Activated T-cell treated with anti-CD3 and anti-CD28 coated beads, Interleukin-2, amount 50 U/mL, for 48 hours (primary cell): ENCODE measurements at places on chromosomes 4 and X.
A peak's percentile ranks its signal among the peaks of the same experiment; 100 is the strongest.

GRCh38 chr4:83335701-83336100, 1.1 kb upstream of the HPSE start:
- no peak for DNase-seq

GRCh38 chrX:154368630-154369448, 5.6 kb downstream of the FLNA start:
- peak; percentile 94 for DNase-seq

- DNase-seq = no peak
These were observed 63.2 kb downstream of the MGST2 start for GRCh38 chr4:139728840-139729239.

DNA sequence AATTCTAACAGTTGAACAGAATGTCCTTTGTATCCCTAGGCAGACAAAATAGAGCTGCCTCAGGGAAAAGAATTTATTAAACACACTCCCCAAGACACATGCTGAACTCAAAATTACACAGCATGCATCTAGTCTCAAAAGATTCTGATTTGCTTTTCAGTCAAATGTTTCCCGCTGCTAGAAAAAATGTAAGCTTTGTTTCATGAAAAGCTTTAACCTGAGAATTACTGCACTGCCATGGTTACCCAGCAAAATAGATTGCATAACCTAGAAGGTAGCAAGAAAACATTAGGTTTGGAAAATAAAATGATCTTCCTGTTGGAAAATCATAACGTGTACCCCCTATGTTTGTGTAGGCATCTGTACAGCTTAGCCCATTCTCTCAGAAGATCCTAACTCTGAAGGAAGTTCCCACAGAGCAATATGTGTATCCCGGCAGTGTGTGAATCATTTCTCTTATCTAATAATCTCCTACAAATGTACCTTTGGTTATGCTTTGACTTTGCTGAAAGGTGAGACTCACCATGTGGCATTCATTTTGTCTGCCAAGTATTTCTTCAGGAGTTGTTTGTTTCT, 646.9 kb downstream of the STPG2 start:
- DNase-seq = no peak

- DNase-seq = no peak
These were observed 19.7 kb upstream of the GRPR start for GRCh38 chrX:16103625-16104024.

- no peak for DNase-seq
These were observed 38.8 kb downstream of the SEC31A start for GRCh38 chr4:82851885-82852750.

DNA sequence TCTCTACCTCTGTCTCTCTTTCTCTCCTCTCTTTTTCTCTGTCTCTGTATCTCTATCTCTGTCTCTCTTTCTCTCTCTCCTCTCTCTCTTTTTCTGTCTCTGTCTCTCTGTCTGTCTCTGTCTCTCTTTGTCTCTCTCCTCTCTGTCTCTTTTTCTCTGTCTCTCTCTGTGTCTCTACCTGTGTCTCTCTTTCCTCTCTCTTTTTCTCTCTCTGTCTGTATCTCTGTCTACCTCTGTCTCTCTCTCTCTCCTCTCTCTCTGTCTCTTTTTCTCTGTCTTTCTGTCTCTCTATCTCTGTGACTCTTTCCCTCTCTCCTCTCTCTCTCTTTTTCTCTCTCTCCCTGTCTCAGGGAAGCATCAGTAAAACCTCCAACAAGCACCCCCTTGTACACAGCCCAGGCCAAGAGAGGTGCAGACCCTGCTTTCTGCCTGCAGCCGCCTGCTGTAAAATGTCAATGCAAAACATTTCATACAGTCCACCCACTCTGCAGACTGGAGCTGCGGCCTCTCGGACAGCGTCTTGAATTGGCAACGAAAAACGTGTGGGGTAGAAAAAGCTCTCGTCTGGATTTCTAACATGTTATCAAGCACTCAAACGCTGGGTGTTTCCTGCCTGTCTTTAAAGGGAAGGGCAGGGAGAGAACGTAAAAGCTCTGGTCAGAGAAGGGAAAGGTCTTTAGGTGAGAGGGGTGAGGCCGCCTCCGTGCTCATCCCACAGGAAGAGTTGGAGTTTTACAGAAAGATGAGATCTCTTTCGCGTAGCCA, 3.7 kb upstream of the SHOX start:
- no peak for DNase-seq

GRCh38 chrX:140701480-140701879, 8.1 kb upstream of the LINC00632 start:
- DNase-seq = no peak

GRCh38 chr4:80912350-80912749, 118.2 kb upstream of the BMP3 start:
- no peak for DNase-seq

- DNase-seq = no peak
These were observed 951.2 kb downstream of the TECRL start for GRCh38 chr4:63458010-63458409.

DNA sequence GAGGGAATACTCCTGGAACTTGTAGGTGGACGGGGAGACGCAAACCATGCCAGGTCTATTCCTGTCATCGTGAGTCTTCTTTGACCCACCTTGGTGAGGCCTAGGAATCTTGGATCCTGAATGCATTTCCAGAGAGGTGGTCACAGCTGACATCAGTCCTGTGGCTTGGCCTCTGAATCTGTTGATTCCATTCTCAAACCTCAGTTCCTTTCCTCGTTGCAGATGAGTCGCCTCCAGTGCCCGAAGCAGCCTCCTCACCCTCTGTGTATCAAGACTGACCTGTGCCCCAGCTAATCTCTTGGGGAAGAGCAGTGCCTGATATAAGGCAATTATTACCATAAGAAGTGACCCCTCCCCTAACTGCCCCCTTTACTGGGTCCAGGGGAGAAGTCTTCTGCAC, 118.1 kb downstream of the SMIM20 start:
- DNase-seq = no peak

- DNase-seq = no peak
These were observed 122.4 kb downstream of the PHKA2 start for GRCh38 chrX:18861511-18861910.

DNA sequence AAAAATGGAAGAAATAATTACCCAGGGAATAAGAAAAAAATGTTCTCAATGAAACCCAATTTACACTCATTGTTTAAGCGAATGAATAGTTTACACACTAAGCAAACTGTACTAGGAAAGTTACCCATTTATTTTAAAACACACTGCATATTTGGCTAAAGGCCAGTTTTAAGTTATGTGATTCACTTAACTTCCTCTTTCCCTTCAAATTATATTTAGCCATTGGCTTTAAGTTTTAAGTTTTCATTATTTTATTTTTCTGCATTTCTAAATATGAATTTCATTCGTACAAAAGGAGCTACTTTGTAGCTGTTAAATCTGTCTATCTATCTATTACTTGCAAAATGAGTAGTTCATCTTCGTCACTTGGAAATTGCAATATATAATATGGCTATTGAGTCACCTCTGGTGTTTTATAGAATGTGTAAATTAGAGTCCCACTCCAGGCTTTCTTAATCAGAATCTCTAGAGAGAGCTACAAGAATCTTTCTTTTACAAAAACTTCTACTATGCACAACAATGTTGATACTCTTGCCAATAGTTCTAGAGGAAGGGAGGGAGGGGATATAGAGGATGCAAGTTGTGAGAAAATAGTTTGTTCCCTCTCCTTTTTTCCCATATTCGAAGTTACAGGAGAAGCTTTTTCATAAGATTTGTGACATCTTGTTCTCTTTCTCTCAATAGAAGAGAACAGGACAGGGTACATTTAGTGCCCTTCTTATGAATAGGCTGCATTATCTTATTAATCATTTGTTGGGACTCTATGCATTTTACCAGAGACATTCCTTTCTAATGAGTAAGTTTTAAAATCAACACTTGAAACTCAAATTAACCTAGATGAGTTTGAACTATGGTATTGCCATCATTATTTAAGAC, 41.8 kb downstream of the SULT1B1 start:
- no peak for DNase-seq

DNA sequence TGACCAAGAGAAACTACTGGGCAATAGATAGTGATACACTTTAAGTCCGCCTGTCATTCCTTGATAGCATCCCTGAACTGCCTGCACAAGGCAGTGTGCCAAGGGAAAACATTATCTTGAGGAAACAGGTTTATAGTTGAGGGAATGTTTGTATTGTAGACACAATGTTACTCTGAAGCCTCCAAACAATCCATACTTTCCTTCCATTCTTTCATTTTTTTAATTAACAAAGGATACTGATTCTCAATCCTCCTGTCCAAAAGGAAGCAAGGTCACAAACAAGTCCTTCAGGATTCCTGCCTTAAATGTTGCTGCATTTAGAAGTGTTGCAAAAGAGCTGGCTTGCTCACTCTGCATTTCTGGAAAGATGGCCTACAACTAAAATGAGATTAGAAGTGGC, 61.7 kb upstream of the PRSS48 start:
- no peak for DNase-seq

GRCh38 chr4:39825741-39826231, 127.8 kb downstream of the UBE2K start:
- DNase-seq = no peak

GRCh38 chr4:151439320-151439719, 30.3 kb downstream of the FHIP1A start:
- DNase-seq = no peak

DNA sequence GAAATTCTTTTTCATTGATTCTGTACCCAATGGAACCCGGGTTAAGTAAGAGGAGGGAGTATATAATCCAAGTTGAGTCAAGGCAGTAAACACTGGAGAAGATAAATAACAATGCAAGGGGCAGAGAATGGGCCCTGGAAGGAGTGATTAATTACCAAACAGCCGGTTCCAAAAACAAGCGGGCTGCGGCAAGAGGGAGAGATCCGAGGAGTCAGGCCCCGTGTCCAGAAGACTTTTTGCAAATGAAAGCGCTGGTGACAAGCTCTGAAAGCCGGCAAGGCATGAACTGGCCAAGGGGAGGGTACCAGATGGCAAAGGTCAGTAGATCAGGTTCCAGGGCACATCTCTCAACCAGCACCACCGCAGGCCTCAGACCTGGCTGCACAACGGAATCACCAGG, 294.9 kb downstream of the BCOR start:
- no peak for DNase-seq

DNA sequence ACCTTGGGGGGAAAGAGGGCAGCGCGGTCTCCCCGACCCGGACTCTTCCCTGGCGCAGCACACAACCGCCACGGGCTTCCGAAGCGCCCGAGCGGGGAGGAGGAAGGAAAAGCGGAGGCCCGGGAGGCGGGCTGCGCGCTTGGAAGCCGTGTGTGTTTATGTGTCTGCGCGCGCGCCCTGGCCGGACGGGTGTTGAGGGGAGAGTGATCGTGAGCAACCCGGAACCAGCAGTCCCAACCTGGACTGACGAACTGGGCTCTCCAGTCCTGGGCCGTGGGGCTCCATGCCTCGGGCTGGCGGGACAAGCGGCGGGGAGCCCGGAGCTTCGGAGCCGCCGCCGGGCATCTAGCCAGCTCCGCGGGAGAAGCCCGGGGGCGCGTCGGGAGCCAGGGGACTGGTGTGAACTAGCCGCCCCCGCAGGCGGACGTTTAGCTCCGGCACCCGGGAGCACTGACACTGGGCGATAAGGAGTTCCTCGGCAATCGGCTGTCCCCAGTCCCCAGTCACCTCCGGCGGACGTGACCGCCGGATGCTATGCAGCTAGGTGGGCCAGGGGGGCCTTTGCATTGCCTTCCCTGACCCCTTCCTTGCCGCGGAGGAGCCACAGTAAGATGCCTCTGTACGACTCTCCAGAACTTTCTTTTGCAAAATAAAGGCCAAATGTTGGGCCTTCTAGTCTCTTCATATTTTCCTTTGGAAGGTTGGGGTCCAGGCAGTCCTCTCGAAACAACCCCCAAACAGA, 74.8 kb upstream of the BCOR start:
- peak; percentile 65 for DNase-seq

GRCh38 chrX:39477762-39478120, 620.0 kb downstream of the BCOR start:
- peak; percentile 26 for DNase-seq

DNA sequence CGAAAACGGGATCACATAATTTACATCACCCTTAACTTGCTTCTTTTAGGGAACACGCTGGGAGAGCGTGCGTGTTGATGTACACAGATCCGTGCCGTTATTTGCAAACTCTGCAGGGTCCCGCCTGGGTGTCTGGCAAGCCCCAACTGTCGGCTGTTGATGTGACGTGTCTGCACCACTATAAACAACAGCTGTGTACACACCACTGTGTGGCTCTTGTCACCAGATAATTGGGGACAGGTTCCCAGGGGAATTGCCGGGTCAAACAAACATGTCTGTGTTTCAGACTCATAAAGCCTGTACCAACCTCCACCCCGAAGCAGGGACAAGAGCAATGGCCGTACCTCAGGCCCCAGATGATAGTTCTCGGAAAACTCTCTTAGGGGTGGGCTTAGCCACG, 105.0 kb upstream of the AFAP1 start:
- no peak for DNase-seq

- no peak for DNase-seq
These were observed 49.8 kb downstream of the SH3RF1 start for GRCh38 chr4:169220854-169221411.

DNA sequence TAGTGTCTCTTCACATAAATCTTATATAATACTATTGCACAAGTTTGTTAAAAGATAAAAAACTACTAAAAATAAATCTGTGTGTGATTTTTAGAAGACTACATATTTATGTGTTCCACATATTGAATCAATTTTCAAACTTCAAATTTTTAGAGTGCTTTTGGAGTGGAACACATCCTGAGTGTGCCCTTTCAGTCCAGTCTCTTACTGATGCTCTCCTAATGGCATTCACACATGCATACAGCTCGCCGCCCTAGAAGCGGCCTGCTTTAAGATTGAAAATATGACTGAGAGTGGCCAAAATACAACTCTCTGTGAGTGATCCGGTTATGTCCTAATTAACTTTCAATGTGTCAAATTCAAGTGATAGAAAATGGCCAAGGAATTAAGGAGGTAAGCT, 628.8 kb downstream of the ANKRD50 start:
- DNase-seq = no peak

DNA sequence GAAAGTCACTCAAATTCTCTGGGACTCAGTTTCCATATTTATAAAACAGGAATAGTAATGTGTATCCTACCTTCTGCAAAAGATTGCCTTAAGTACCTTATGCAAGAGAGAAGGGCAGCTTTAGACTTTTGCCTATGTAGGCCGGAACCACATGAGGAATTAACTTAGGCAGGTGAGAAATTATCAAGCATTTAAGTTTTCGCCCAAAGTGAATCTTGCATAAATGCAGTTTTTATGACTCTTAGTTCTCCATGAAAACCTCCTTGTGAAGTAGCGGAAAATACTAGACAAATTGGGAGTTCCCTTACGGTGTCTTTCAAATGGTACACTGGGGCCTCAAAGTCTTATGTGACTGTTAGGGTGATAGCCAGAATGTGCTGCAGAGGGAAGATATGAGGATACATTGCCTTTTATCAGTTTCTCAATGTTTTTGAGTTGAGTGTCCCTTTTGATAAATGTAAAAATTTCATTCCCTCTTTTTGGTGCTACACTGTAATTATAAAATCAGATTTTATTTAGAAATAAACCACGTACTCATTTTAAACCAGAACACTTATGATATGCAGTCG, 2.6 kb downstream of the SH2D1A start:
- DNase-seq = no peak

GRCh38 chr4:155703486-155704247, 37.0 kb downstream of the GUCY1A1 start:
- DNase-seq = no peak

GRCh38 chr4:80382090-80382832, 46.7 kb downstream of the CFAP299 start:
- no peak for DNase-seq

- DNase-seq = no peak
These were observed 23.0 kb downstream of the GAB3 start for GRCh38 chrX:154727871-154728270.

- no peak for DNase-seq
These were observed 3.9 kb upstream of the PRSS12 start for GRCh38 chr4:118356731-118357130.

GRCh38 chr4:24413311-24413784, 171.0 kb downstream of the DHX15 start:
- DNase-seq = no peak
